ENCODE measurements at places on chromosomes 4 and X.

DNA sequence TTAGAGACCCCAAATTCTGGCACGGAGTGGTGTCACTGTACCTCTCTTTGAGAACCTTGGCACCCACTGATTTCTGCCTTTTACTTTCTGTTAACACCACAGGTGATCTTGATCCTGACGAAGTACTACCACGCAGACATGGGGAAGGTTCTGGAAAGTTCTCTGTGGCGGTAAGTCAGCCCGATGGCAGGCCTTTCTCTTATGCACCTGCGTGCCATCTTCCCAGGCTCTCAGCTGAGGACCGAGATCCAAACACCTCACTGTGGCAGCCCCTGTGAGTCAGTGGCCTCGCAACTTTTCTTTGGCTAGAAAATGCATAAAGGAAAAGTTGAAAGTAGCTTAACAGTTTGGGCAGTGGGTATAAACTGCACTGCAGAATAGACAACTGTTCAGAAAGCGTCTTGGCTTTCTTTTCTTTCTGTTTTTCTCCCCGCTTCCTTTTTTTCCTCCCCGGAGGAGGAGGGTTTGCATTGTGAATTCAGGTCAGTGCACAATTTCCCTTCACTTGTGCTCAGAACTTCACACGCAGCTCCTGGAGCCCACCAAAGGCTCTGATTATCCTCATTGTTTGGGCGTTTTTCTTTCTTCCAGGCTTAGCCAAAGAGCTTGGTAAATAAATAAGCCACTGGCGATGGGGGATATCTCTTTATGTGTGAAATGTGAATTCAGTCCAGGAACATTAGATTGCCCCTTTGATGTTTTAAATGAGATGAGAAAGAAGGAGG lies 38.4 kb downstream of the PSAPL1 start:
- DNase-seq = no peak

GRCh38 chr4:102430461-102430910 lies 70.7 kb upstream of the NFKB1 start:
- no peak for DNase-seq

GRCh38 chrX:10981506-10981905 lies 129.6 kb upstream of the HCCS start:
- DNase-seq = no peak

- DNase-seq = no peak
Observed at GRCh38 chrX:107552930-107553329, 75.4 kb upstream of the PRPS1 start.

- peak; percentile 18 for DNase-seq
Observed at GRCh38 chr4:174764105-174764729, 64.8 kb downstream of the GLRA3 start.

DNA sequence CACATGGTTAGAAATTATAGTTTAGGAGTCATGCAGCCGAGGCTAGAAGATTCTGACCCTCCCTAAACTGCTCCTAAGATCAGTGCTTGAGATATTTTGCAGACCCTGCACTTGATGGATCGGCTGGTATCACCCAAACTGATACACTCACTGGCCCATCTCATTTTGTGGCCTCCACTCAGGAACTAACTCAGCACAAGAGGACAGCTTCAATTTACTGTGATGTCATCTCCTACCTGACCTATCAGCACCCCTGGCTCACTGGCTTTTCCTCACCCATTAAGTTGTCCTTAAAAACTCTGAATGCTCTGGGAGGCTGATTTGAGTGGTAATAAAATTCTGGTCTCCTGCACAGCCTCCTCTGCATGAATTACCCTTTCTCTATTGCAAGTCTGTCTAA lies 450.9 kb downstream of the PCDH10 start:
- DNase-seq = no peak

DNA sequence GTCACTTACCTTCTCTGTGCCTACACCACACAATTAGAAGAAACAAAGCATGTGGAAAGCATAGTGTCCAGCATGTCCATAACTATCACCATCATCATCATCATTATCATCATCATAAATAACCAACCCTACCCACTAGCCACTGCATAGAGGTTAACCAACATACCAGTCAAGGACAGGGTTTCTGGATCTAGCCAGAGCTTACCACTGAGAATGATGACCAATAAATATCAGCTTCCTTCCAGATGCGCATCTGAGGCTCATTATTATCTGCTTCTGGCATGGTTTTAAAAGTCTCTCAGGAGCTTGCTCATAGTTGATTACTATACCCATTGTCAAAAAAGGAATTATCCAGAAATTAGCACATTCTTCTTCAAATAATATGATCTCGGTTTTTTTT lies 25.5 kb upstream of the MYOZ2 start:
- no peak for DNase-seq

GRCh38 chr4:56438766-56439165 lies 2.7 kb downstream of the PAICS start:
- DNase-seq = no peak

- DNase-seq = no peak
Observed at GRCh38 chr4:110508827-110509710, 33.1 kb downstream of the ENPEP start.

Measured in GM12864 (cell line).